Hematopoietic multipotent progenitor cell treated with erythropoietin and hydrocortisone succinate and interleukin-3 and kit ligand, for 6 days (in vitro differentiated cells): ENCODE measurements at places on chromosomes 2 and 18.

- peak; percentile 73 for DNase-seq
Observed at GRCh38 chr2:46461011-46461674, 18.2 kb upstream of the TMEM247 start.

- DNase-seq: no peak
Observed at GRCh38 chr18:11857177-11857887, 6.1 kb downstream of the CHMP1B start.

- DNase-seq: peak; percentile 61
Observed at GRCh38 chr2:63506320-63506719, 82.0 kb downstream of the WDPCP start.

DNA sequence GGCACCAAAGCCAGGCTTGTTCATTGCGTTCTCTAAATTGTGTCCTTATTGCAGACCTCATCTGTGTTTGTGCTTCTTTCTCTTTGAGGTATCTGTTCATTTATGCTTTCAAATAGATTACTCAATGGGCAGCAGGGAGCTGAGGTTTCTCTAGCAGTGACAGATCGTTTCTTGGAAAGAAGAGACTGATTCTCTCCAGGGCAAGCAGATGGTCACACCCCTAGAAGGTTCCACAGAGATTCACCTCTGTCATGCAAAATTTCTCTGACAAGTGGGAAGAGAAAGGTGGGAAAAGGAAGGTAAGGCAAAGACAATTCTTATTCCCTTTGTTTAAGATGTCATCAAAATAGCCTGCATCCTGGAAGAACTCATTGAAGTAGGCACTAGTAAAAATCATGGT, 14.0 kb downstream of the DLGAP1 start:
- no peak for DNase-seq

- peak; percentile 84 for DNase-seq
Observed at GRCh38 chr2:181742922-181743722, 62.8 kb upstream of the NEUROD1 start.

GRCh38 chr2:99421469-99421868, 68.3 kb downstream of the REV1 start:
- no peak for DNase-seq

DNA sequence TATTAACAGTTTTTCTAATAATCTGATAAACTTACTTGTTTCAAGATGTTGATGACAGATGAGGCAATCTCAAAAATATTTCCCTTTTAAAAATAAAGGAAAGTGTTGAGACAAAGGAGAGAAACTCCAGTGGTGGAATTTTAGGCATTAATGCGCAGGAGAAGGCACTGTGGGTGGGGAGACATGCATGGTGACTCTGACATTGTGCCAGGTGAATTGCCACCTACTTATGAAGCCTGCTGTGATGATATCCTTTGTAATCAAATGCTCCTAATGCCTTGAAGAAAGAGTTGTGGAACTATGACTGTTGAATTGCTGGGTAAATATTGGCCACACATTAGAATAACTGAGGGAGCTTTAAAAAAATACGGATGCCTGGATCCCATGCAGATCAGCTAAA, 101.4 kb downstream of the PLA2R1 start:
- no peak for DNase-seq

- DNase-seq: no peak
Observed at GRCh38 chr2:164887434-164888144, 46.0 kb upstream of the COBLL1 start.

- DNase-seq: no peak
Observed at GRCh38 chr2:144376926-144377325, 143.0 kb downstream of the ZEB2 start.

DNA sequence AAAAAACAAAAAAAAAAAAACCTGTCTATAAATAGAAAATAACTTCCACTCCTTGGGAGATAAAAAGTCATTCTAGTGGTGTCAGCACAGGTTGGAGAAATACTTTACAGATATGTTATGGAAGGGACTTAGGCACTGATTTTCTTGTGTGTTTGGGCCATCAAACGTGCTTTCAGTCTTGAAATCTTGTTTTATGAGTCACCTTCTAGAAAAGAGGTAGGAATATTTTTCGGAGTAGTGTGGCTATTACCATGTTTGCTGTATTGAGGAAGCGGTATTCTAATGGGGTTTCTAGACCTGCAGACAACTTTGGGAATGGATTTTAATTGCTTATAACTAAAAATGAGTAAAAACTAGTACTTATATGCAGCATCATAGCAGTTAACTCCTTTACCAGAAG, 12.0 kb downstream of the HNMT start:
- DNase-seq: no peak

DNA sequence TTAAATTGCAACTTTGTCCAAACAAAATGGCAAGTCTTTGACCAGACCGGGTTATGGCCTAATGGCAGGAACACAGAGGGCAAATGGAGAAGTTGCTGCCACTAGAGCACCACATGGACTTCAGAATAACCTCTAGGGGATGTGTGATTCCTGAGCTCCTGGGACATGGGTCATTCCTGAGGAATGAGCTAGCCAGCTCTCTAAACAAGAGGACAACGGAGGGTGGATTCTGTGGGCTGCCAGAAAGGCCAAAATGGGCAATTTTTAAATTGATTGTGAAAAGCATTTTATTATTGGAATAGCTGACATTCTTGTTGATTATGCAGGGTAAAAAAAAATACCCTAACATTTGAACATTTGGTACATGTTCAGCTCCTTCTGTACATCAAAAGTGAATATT, 109.8 kb upstream of the FZD5 start:
- DNase-seq: no peak

- DNase-seq: no peak
Observed at GRCh38 chr2:28972778-28973335, 8.2 kb upstream of the TOGARAM2 start.

GRCh38 chr2:106106622-106107508, 87.2 kb downstream of the UXS1 start:
- DNase-seq: no peak
